ENCODE measurements at places on chromosomes 3 and 15.

DNA sequence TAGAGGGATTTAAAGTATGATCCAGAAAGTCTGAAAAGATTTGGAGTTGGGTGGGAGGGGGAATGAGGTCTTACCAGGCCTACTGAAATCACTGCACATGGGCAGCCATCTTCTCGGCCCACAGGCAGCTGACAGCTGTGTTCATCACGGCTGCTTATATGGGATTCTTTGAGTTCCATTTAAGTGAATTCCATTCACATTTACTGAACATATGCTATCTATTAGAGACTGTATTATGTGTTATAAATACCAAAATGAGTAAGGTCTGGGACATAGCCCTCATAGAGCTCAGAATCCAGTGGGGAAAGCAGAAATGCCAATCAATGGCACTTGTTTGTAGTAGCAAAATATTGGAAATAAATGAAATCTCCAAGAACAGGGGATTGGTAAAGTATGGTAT is 91.1 kb downstream of the TRIM42 start:
- no peak for DNase-seq

DNA sequence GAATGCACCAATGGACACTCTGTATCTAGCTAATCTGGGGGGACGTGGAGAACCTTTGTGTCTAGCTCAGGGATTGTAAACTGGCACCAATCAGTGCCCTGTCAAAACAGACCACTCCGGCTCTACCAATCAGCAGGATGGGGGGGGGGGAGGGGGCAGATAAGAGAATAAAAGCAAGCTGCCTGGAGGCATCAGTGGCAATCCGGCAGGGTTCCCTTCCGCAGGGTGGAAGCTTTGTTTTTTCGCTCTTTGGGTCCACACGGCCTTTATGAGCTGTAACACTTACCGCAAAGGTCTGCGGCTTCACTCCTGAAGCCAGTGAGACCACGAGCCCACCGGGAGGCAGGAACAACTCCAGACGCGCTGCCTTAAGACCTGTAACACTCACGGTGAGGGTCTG is 827.1 kb downstream of the PLOD2 start:
- DNase-seq = no peak

DNA sequence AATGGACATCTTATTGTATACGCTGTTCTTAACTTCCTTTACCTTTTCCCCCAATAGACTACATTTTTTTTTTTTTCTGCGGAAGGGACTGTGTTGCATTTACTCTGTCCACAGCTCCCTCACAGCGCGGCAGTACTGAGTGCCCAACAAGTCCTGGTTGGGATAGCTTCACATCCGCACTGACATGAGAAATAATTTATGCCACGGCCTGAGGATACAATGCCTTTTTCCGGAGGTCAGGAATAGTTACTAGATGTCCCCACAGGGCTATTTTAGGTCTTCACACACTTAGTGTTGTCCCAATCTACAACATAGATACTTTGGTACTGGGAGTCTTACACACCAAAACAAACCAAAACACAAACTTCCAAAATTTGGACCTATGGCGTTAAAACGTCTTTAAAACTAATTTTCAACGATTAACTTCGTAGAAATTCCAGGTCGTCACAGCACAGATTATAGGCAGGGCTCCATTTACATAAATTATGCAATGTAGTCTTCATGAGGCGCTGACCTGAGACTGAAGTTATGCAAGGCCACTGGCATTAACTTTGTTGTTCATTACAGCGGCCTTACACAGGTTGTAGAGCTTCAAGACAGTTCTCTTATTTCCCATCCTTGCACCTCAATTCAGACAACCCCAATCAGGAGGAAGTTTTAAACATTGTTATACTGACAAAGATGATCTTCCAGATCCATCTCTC is 989 bp upstream of the PPIB start:
- DNase-seq = no peak

GRCh38 chr3:196903740-196904139 is 36.0 kb downstream of the SENP5 start:
- DNase-seq = no peak

DNA sequence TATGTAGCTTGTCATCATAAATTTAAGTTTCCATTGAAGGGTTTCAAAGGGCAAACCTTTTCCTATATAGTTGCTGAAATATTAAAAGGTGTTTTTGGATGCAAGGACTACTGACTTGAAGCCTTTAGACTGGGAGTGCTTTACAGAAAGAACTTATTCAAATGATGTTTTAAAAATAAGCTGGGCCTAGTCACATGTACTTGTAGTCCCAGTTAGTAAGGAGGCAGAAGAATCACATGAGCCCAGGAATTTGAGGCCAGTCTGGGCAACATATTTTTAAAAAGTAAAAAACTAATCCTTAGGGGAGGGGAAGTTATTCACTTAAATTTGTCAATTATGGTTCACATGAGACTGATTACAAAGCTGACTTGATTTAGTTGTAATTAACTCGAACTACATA is 65.0 kb downstream of the SMARCC1 start:
- no peak for DNase-seq

DNA sequence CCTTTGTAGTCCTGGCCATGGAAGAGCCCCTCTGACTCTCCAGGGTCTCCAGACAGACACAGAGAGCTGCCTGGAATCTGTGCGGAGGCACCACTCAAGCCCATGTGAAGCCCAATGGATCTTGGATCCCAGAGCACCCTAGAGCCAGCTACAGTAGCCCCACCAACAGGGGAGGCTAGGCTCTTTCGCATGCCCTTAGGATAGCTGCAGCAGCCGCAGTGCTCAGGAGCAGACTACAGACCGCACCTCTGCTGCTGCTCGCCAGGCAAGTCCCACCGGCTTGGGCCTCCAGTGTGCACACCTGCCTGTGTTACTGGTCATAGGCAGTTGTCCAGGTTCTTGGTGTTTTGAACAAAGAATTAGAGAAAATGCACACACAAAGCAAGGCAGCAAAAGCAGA is 131.6 kb downstream of the SPATA16 start:
- DNase-seq = no peak

- DNase-seq = no peak
Measured at GRCh38 chr3:160471892-160472291, 22.3 kb upstream of the TRIM59 start.

DNA sequence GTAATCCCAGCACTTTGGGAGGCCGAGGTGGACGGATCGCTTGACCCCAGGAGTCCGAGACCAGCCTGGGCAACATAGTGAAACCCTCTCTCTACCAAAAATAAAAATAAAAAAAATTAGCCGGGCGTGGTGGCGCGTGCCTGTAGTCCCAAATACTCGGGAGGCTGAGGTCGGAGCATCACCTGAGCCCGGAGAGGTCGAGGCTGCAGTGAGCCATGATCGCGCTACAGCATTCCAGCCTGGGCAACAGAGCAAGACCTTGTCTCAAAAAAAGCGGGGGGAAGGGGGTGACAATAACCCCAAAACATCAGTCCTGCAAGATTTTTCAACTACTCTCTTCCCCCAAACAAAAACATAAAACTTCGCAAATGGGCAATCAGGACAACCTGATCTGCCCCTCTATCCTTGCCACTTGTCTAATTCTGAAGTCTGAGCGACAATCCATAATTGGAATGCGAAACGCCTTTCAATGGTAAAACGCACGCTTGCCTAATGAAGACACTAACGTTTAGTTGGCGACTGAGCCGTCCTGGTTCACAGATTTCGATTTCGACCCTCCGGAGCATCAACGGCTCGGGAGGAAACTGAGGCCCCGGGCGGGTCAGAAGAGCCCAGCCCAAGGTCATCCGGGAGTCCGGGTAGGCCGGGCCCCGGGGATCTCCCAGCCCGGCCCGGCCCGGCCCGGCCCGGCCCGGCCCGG is 868 bp downstream of the BTBD1 start:
- no peak for DNase-seq
